ENCODE measurements at places on chromosomes 4 and X. TPM values are rescaled to one million over a fixed set of nuclear protein-coding genes. Genes with fewer than 3 reads are reported as not detected.

- no peak overlapping the region for H3K4me3 ChIP-seq
- H3K36me3 ChIP-seq = peaks cover 7% of the 10 kb centered on the region
- no peaks in the 10 kb centered on the region for H3K4me1 ChIP-seq
- no peak overlapping the region for H3K27ac ChIP-seq
Observed at GRCh38 chrX:2627272-2627867, 63.7 kb upstream of the CD99 start.

- no peak overlapping the region for H3K27ac ChIP-seq
- H3K27me3 ChIP-seq = peaks cover 2% of the 10 kb centered on the region
- no peaks in the 10 kb centered on the region for H3K36me3 ChIP-seq
Observed at GRCh38 chr4:55001538-55001937, 123.9 kb downstream of the KDR start.

GRCh38 chr4:15510961-15511360 lies 41.3 kb downstream of the CC2D2A start:
- H3K36me3 ChIP-seq = peaks cover 20% of the 10 kb centered on the region
- H3K4me3 ChIP-seq = no peak overlapping the region
- H3K27ac ChIP-seq = no peak overlapping the region
- no peak for DNase-seq

The MMRN1 gene
- not detected for total RNA-seq

DNA sequence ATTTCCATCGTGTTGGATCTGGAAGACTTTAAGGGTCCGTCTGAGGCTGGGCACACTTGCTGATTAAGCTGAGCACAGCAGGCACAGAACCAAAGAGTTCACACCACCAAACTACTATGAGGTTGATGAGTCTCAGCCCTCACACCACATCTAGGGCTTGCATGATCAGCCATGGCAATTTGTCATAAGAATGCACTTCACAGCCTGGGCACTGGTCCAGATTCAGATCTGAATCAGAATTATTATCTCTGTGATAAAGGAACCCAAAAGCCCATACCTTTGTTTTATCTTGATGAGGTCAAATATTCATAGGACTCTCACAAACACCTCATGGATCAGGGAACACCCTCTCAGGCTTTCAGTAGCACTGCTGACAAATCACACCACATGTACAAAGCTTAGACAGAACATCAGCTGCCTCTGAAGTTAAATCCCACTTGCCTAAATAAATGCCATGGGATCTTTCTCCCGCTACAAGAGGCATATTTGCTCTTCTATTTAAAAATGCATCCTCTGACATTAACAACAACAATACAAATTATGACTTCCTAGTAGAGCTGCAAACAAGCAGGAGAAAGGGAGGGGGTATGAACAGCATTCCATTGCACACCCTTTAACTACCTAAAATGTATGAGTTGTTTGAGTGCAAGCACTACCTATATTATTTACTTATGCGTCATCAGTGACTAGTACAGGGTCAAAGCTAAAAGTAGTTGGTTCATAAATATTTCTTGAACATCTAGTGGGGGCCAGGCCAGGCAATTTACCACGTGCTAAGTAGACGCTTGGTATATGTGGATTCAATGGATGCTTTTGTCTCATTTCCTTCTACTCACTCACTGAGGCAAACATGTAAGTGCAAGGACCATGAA lies 186.3 kb upstream of the FGF13 start:
- no peak overlapping the region for H3K27ac ChIP-seq
- H3K36me3 ChIP-seq = no peaks in the 10 kb centered on the region
- no peaks in the 10 kb centered on the region for H3K4me1 ChIP-seq

The TCP11X2 gene
- total RNA-seq = not detected

The TLR1 gene
- 1.1 TPM for total RNA-seq

The HELT gene
- total RNA-seq = not detected

GRCh38 chrX:131216828-131217227 lies 72.3 kb downstream of the IGSF1 start:
- no peaks in the 10 kb centered on the region for H3K27me3 ChIP-seq
- no peak overlapping the region for H3K4me3 ChIP-seq
- H3K36me3 ChIP-seq = no peaks in the 10 kb centered on the region
- H3K4me1 ChIP-seq = no peaks in the 10 kb centered on the region
- no peak for DNase-seq

DNA sequence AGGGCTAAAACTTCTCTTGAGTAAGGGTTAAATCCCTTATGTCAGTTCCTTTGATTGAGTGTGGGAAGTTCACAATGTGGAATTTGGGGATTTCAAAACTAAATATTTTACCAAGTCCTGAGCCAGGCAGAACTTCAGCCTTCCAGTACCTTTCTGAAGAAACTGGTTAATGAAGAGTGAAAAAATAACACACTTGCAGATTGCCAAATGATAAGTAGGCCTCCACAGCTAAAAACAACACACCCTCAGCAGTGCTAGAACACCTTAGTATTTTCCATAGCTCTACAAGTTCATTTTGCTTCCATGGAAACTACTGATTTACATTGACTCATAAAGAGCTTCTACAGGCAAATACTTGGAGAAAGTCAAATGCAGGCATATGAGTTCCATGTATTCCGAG lies 326.8 kb downstream of the ZNF674 start:
- DNase-seq = no peak
- no peaks in the 10 kb centered on the region for H3K36me3 ChIP-seq
- peaks cover 10% of the 10 kb centered on the region for H3K27me3 ChIP-seq

- H3K36me3 ChIP-seq = no peaks in the 10 kb centered on the region
- H3K4me3 ChIP-seq = no peak overlapping the region
- no peak overlapping the region for H3K27ac ChIP-seq
- H3K4me1 ChIP-seq = no peaks in the 10 kb centered on the region
- H3K27me3 ChIP-seq = no peaks in the 10 kb centered on the region
Observed at GRCh38 chrX:101759000-101759399, 99.3 kb upstream of the ARMCX2 start.

DNA sequence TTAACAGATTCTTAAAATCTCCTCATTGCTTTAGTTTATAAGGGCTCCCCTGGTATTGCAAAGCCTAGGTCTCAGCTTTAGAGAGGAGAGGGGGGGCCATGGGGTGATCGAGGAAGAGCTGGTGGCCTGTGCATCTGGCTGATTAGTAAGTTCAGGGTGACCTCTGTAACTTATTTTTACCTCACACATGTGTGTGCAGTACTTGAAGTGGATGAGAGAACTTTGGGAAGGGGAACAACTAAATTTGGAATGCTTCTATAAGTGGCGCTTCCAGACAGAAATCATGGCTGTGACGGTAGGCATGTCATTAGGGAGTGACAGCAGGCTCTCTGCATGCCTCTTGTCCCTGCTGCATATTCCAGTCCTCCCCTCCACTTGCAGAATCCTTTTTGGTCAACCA lies 41.9 kb downstream of the FRAS1 start:
- H3K4me3 ChIP-seq = no peak overlapping the region
- no peaks in the 10 kb centered on the region for H3K27me3 ChIP-seq
- H3K4me1 ChIP-seq = no peaks in the 10 kb centered on the region
- no peaks in the 10 kb centered on the region for H3K36me3 ChIP-seq
- no peak overlapping the region for H3K27ac ChIP-seq

DNA sequence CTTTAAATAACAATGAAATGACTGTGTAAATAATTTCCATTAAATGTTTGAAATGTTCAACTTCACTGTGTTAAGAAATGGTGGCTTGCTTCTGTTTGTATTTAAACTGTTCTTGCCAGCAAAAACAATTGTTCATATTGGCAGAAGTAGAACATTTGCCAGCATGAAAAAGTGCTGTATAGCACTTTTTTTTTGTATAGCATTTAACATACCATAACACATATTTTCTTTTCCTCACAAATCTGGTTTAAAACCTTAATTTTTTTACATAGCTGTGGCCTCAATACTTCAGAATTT lies 94.1 kb downstream of the COX18 start:
- H3K4me1 ChIP-seq = peaks cover 2% of the 10 kb centered on the region
- no peaks in the 10 kb centered on the region for H3K36me3 ChIP-seq
- no peaks in the 10 kb centered on the region for H3K27me3 ChIP-seq
- peak; percentile 44 for DNase-seq

The RTL5 gene
- 0.90 TPM for total RNA-seq

Data from IMR-90 (cell line).